ENCODE measurements at places on chromosomes 7 and 10.
A peak's percentile ranks its signal among the peaks of the same experiment; 100 is the strongest.

DNA sequence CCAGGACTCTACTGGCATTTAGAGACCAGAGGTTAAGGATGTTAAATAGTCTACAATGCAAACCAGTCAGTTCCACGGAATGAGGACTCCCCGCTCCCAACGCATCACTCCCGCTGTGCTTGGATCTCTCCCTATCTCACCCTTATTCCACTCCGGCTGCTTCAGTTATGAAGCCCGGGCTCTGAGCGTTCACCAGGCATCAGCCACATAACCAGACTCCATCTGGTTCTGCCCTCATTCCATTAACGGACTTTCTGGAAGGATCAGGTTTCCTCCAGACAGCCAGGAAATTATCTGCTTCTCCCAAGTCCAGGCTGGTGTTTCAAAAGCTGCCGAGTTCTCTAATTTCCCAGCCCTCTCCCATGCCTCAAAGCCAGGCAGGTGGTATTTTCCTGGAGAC is 499.3 kb downstream of the GLRX3 start:
- no peak for DNase-seq

DNA sequence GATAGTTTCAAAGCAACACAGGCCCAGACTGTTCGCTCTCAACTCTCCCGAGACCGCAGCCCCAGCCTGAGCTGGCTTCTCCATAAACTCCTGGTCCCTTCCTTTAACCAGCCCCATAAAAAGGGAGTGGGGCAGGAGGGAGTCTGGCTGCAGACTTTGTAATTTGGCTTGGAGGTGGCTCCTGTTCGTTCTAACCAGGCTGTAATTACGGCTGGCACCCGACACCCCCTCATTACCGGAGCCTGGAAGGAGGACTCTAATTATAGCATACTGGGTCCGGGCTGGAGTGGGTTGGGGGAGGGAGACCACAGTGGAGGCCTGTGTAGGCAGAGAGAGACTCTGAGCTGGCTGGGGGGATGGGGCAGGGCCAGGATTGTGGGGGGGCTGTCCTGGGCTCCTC is 49.7 kb downstream of the UNC5B start:
- DNase-seq, result no peak

DNA sequence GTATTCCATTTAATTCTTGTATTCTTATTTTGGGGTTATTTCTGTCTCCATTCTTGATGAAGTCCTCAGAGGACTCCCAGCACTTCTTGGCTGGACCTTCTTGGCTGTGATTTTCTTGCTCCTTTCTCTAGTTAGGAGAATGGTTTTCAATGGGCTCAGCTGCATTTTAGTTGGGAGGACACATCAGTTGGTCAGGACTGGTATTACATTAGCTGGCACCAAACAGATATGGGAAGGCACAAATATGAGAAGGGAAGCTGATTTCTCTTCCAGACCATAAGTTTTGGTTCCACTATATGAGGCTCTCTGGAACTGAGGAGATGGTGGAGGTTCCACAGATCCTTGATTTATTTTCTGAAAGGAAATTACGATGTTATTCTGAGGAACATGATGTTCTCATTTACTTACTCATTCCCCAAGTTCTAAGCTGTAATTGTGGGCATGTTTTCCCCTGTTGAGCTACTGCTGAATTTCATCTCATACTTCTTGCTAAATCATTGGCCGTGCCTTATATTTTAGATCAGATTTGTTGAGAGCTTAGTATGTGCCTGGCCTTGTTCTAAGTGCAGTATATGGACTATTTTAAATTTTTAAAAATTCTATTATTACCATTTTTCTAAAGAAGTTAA is 261.0 kb downstream of the THSD7A start:
- no peak for DNase-seq

- no peak for DNase-seq
Observed at GRCh38 chr10:117549100-117549585, 6.6 kb downstream of the EMX2 start.

DNA sequence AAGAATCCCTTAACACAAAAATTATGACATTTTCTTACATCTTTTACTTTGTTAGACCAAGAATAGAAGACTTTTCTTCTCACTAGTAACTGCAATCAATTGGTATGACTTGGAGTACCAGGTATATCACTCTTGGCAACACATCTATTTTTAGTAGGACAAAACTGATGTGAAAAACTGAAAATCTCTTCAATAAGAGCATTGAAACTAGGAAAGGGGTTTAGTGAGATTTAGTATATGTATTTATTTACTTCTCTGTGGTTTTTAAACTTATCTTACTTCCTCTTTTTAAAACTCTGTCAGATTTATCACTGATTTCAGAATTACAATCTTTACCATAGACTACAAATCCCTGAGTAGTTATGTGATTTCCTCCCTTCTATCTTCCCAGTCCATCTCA is 366.2 kb downstream of the PCDH15 start:
- no peak for DNase-seq

GRCh38 chr10:5469353-5470061 is 29.9 kb downstream of the CALML5 start:
- no peak for DNase-seq

GRCh38 chr7:91801331-91801983 is 79.0 kb downstream of the MTERF1 start:
- DNase-seq, result no peak

DNA sequence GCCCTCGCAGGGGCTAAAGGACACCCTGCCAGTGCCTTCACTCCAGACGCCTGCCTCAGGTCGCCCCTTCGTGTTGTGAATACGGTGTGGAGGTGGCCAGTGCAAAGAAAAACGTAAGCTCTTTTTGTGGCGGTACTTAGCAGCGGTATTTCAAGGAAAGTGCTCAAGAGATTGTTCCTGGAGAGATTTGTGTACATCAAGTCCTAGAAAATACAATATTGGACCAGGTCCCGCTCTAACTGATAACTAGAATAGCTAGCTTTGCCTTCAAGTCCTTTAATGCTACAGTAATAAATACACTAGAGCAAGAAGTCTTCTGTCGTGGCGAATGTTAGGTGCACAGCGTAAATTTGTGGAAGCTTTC is 689 bp downstream of the PLCE1 start:
- no peak for DNase-seq

- DNase-seq, result no peak
Observed at GRCh38 chr7:22087861-22088260, 142.2 kb upstream of the CDCA7L start.

GRCh38 chr10:1736144-1736971 is 967 bp downstream of the ADARB2 start:
- no peak for DNase-seq

GRCh38 chr7:50416527-50417182 is 33.5 kb downstream of the FIGNL1 start:
- peak; percentile 39 for DNase-seq

DNA sequence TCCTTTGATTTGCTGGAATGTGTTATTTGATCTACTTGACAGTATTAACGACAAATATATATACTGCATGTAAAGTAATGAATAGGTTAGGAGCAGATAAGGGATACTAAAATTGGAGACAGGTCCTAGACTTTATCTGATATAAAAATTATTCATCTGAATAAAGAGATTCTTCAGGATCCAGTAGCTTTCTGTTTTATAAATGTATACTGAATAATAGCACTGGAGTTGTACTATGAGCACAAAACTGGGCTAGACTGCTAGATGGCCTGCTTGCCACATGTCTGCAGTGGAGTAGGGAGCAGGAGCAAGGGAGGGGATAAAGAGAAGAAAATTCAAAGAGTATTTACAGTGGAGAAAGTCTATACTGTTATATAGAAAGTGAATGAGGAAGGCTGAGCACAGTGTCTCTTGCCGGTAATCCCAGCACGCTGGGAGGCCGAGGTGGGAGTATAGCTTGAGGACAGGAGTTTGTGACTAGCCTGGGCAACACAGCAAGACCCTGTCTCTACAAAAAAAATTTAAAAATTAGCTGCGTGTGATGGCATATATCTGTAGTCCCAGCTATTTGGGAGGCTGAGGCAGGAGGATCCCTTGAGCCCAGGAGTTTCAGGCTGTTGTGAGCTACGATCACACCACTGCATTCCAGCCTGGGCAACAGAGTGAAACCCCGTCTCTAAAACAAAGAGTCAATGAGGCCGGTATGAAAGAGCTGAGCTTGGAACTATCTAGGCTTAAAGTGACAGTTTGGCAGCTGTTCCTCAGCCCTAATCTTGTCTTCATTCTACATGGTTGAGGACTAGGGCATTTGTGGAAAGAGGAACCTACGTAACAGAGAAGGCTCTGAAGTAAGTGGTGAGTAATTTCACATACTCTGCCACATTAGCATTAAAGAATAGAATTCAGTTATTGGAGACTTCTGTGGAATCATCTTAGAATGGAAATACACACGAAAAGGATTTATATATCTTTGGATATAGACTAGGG is 41.8 kb downstream of the CD36 start:
- DNase-seq, result peak; percentile 78

DNA sequence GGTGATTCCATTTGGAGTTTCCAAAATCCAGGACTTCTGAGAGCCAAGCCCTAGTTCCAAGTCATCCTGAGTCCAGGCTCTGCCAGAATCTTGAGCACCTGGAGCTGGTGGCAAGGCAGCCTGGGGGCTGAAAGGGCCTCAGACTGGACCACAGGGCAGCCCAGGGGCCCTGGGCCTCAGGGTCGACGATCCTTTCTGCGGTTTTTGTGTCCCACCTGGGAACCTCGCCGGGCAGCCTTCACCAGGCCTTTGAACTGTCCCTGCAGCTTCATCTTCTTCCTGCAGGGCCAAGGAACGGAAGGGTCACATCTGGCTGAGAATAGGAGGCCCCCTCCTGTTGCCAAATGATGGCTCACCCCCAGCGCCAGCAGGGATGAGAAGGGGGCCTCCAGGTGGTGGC is 22.4 kb upstream of the FRAT2 start:
- no peak for DNase-seq

DNA sequence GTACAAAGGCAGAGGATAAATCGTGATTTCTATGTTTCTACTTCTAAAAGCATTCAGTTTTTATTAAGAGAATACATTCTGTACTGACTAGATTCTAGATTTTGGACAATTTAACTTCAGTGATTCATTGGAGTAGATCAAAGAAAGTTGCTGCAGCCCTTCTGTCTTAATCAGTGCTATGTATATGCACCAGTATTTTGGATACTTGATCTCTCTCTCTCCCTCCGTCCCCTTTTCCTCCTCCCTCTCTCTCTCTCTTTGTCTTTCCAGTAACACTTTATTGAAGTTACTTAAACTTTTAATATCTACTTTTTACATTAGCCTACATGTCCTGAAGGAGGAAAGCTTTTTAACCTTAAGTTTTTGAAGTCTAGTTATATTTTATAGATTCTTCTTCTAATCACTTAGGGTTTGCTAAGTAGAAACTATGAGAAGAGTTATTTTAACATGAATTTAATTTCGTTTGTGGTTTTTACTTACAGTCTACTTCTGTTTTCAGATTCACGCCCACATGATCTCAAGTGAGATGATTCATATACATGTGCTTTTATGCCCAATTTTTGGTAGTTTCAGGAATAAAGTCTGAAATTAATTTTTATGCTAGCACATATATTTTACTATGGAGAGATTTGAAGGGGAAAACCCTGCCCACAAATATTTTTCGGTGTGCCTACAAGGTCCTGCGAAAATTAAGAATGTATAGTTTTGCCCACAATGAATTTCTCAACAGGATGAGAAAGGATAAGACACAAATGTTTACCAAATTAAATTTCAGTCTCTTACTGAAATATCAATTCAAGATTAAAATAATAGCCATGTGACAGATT is 9.1 kb downstream of the MDFIC start:
- DNase-seq, result peak; percentile 28
